ENCODE measurements at places on chromosomes 5 and 9.

GRCh38 chr5:154249826-154250225 lies 59.3 kb downstream of the GALNT10 start:
- DNase-seq = no peak

GRCh38 chr9:137366891-137367381 lies 56.0 kb downstream of the EXD3 start:
- no peak for DNase-seq

GRCh38 chr5:99553211-99553810 lies 624.5 kb upstream of the CHD1 start:
- no peak for DNase-seq

GRCh38 chr9:4021621-4022213 lies 278.2 kb downstream of the GLIS3 start:
- DNase-seq = no peak

GRCh38 chr5:63175850-63176249 lies 597.2 kb downstream of the LRRC70 start:
- no peak for DNase-seq

- DNase-seq = no peak
These were observed 714.6 kb upstream of the GRAMD2B start for GRCh38 chr5:125708583-125708982.

DNA sequence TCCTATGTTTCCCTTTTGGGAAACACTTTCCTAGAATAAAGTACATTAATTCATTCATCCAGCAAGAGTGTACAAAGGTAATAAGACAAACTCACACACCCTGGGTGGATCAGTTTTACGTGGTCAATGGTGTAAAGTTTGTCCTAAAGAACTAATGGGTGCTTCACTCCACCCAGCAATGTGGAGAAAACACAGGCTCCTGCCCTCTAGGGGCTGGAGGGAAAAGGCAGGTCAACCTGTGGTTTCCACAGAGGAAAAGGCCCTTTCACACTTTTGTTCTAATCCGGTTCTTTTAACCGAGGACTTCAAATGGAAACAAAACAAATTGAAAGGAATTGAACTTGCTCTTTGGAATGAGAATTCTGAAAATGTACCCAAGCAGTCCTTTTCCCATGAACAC lies 80.9 kb upstream of the SPOCK1 start:
- DNase-seq = no peak

- DNase-seq = no peak
These were observed 843.8 kb downstream of the DTWD2 start for GRCh38 chr5:118144540-118144939.

DNA sequence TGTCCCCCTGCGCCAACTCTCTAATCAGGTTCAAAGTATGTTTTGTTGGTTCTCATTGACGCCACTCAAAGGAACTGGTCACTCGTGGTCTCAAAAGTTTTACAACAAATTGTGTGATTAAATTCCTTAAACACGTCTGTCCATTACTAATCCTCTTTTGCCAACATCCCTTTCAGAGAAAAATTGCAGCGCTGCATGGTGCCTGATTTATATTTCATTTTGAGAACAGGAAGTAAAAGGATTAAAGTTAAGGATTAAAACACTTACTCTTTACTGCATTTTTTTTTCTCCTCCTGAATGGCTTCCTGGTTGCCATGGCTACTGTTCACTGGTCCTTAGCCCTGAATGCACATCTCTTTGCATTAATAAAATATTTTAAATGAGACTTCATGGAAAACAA lies 383.5 kb downstream of the GLIS3 start:
- DNase-seq = no peak

DNA sequence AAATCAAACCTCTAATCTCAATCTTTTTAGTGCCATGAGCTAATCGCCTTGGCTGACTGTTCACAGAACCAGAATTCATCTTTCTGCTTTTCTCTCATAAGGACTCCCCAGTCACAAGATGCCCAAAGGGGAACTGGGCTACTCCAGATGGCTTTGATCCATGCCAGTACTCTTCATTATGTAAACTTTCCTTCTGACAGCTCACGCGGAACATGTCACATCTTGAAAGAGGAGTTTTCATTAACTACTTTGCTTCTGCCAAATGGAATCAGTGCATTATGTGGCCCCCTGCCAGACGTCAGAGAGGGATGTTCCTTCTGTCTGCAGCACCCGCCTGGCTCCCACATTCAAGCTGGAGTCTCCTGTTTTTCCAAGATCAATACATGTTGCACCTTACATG lies 142.1 kb upstream of the NMUR2 start:
- no peak for DNase-seq

DNA sequence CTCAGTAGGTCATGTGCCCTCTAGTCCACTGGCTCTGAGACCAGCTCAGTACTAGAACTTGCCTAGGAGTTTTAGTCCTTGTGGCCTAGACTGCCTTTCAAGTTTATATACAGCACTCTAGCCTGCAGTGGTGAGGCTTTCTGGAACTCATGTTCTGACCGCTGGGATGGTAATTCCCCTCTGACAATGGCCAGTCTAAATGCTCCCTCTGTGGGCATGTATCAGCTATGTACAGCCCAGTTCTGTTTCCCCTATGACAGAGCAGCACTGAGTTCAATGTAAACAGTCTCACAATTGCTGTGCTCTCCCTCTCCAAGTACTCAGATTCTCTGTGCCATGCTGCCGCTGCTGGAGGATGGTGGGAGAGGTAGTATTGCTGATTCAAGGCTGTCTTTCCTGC lies 68.6 kb upstream of the SLC27A6 start:
- DNase-seq = no peak

GRCh38 chr9:120846251-120846889 lies 3.6 kb upstream of the PSMD5 start:
- no peak for DNase-seq

DNA sequence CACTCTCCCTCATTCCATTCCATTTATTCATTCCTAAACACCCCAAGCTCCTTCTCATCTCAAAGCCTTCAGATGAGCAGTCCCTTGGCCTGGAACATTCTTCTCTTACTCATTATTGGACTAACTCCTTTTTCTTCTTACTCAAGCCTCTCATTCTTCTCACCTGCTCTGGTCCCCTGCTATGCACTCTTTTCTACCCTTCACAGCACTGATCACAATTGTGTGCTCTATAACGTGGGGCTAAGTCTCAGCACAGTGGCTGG lies 212.4 kb downstream of the MAPKAP1 start:
- DNase-seq = no peak

DNA sequence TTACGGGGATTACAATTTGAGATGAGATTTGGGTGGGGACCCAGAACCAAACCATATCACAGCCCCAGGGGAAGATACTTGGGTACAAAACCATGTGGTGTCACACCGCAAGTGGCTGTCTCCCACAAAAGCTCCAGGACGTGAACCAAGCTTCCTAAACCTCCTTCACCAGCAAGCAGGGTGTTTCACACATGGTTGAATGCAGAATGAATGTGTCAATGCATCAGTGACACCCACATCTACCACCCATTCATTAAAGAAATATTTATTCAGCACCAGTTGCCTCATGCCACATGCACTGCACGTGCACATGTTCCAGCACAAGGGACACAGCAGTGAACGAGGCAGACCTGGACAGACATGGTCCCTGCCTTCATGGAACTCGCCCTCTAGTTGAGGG lies 70.9 kb upstream of the SPOCK1 start:
- no peak for DNase-seq

- DNase-seq = no peak
These were observed 19.4 kb downstream of the NR2F1 start for GRCh38 chr5:93602241-93603077.

GRCh38 chr9:88387036-88387551 lies 1.1 kb upstream of the SPIN1 start:
- DNase-seq = no peak

- DNase-seq = no peak
These were observed 491 bp downstream of the APC start for GRCh38 chr5:112738191-112738560.

GRCh38 chr5:44952376-44952775 lies 143.6 kb downstream of the MRPS30 start:
- no peak for DNase-seq

- DNase-seq = no peak
These were observed 64.5 kb downstream of the MCTP1 start for GRCh38 chr5:95220381-95220780.

DNA sequence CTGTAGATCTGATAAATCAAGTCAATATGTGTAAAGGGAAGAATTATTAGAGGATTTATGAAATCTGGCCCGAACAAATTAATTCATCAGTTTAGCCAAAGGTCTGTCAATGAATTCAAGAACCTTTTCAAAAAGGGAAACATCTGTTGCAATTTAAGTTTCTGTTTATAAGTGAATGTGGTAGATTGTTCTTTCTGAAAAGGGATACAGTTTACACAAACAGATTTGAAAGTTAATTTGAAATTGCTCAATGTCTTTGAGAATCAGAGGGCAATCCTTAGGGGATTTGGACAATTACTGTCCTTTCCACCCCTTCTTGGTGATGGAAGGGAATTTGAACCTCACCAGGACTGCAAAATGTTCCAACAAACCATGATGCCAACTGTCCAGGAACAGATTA lies 29.7 kb upstream of the ERCC6L2 start:
- DNase-seq = no peak

- DNase-seq = no peak
These were observed 64.8 kb upstream of the FGF10 start for GRCh38 chr5:44454002-44454401.

DNA sequence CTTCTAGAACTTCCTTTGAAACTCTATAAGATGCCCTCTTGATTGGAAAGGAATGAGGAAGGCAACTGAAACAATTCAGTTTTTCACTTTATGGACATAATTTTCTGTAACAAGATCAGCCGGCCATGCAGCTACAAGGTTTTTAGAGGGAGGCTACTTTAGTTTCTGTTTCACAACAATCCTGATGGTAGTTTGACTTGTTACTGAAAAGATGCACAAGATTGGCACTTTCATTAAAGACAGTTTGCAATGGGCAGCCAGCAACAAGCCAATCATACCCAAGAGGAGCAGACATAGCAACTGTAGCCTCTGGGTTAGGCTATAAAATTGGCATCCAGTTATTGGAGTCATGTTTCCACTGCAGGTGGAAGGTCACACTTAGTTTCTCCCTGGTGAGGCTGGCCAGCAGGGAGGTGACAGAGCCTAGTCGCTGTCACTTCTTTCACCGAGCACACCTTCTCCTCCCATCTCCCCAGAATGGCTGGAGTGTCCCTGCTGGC lies 74.3 kb upstream of the TGFBR1 start:
- no peak for DNase-seq

DNA sequence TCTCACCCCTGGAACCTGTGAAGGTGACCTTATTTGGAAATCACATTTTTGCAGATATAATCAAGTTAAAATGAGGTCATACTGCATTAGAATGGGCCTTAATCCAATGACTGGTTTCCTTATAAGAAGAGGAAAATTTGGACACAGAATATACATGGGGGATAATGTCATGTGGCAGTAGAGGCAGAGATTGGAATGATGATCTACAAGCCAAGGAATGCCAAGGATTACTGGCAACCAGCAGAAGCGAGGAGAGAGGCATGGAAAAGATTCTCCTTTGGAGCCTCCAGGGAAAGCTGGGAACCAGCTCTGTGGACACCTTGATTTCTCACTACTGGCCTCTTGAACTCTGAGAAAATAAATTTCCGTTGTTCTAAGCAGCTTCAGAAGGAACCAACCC lies 20.2 kb upstream of the CEP78 start:
- DNase-seq = no peak

- DNase-seq = no peak
These were observed 64.3 kb upstream of the PTCH1 start for GRCh38 chr9:95580812-95581761.

DNA sequence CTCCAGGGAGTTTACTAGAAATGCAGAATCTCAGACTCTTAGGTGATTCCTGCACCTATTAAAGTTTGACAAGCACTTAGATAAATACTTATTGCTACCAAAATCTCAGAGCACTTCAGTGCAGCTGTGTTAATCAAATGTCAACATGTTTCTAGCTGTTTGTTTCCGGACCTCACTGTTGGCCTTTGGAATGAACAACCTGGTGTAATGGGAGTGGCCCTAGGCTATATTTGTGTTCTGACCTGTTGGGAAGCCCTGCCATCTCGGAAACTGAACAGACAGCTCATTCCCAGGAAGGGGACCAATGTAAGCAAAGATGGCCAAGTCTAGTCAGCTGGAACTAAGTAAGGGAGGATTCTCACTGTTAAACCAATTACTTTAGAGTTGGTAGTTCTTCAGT lies 145.0 kb upstream of the SLC28A3 start:
- DNase-seq = no peak

- no peak for DNase-seq
These were observed 127.7 kb upstream of the SHB start for GRCh38 chr9:38196714-38197113.

DNA sequence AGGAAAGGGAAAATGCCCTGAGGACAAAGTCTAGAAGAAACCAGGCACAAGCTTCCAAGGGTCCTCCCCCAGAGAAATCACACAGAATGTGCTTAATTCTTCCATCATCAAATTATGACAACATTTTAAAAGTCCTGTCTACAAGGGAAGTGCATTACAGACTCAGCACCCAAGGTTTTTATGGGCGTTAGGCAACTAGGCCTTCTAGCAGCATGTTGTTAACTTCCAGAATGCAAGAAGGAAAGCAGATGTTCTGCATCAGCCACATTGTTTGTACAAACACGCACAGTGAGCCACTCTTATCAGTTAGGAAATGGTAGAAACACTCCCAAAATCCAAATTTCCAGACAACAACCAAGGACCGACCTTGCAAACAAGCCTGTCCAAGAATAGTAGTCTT lies 26.5 kb downstream of the SMC5 start:
- peak; percentile 24 for DNase-seq

GRCh38 chr9:81537964-81538363 lies 151.4 kb downstream of the TLE1 start:
- DNase-seq = no peak

GRCh38 chr5:28065656-28066055 lies 1027.3 kb upstream of the CDH9 start:
- no peak for DNase-seq

GRCh38 chr5:39200081-39200480 lies 19.3 kb downstream of the FYB1 start:
- no peak for DNase-seq

- no peak for DNase-seq
These were observed 539.4 kb downstream of the BNC2 start for GRCh38 chr9:16331031-16331430.

GRCh38 chr5:169964246-169964645 lies 16.0 kb downstream of the INSYN2B start:
- no peak for DNase-seq

GRCh38 chr5:154972476-154973080 lies 31.7 kb downstream of the MRPL22 start:
- no peak for DNase-seq

- DNase-seq = no peak
These were observed 60.8 kb downstream of the HINT1 start for GRCh38 chr5:131104169-131104808.

DNA sequence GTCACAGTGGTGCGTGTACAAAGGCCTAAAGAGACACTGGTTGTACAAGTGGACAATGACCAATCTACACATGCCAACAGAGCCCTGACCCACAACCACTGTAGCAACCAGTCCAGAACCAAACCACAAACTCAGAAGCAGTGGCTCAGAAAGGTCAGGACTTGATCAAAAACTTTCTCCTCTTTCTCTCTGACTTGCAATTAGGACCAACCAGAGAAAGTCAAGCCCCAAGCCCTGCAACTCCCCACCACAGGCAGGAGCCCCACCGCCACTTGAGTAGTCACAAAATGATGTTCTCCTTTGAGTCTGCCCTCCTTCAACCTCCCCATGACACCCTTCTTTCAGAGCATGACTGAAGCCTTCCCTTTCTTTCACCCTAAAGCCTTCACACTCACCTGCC lies 291.8 kb downstream of the CDH10 start:
- no peak for DNase-seq
